Muscle of back (tissue), 13 donors: ENCODE measurements at places on chromosomes 6 and 20.

DNA sequence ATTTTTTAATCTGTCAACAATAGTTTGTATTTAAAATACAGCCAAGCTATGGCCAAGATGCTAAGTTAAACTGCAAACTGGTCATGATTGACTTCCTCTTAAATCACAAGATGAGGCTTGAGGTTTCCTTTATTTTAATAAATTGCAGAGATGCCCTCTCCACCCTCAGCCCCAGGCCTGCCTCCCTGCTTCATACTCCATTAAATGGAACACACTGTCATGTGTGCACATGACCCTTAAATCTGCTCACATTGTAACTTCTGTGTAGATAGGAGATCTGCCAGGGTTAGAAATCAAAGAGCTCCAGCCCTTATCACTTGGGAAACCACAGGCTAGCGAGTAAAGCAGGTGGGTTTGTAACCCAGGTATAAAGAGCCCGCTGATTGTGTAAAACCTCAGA lies 20.8 kb downstream of the DUSP22 start:
- no peak for DNase-seq

- DNase-seq = no peak
Measured at GRCh38 chr6:83893024-83893423, 33.5 kb downstream of the CYB5R4 start.

DNA sequence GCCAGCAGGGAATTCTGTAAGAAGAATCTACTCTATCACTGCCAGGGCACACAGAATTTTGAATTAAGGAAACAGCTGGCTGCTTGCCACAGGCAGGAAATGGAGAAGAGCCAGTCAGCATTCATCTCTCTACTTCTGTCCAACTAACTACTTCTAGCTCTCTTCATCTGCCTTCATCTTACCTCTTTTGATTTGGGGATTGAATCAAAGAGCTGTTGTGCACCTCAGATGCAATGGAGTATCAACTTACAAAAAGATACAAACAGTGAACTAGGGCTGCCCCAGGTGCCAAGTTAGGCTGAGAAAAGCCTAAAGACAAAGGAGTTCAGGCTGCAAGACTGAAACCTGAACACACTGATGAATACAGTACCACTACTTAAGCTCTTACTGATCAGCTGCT lies 82.0 kb downstream of the PTPRK start:
- no peak for DNase-seq

GRCh38 chr20:56722042-56722441 lies 92.9 kb downstream of the TFAP2C start:
- peak; percentile 28 for DNase-seq

DNA sequence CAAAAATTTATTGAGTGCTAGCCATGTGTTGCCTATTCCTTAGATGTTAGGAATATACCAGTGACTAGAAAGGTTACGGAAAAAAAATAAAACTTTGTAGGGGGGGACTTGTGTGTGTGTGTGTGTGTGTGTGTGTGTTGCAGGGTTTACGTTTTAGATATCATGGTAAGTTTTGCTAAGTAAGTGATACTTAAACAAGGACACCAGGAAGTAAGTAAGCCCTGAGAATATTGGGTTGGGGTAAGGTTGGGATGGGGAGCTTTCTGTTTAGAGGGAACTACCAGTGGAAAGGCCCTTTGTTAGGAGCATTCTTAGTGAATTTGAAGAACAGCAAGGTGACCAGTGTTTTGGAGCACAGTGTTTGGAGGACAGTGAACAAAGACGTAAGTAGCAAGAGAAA lies 30.3 kb downstream of the NCOA3 start:
- no peak for DNase-seq

DNA sequence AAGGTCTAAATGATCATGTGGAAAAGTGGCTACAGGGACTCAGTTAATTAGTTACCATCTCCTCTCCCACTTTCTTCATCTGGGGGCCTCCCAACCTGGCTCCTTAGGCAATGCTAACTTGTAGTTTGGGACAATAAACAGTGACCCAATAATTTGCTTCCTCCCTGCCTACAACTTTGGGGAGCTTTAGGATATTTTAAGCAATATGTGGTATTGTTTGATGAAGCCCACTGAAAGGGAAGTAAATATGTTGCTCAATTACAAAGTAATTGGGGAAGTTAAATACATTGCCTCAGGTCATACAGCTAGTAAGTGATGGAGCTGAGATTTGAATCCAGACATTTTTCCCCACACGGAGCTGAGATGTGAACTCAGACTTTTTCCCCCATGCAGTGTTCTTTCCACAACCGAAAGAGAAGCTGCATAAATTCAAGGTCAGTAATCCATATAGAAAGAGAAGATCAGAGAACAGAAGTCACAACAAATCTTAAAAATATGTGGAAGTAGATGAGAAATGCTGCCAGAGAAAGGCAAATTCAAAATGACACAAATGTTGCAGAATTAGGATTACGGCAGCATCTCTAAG lies 26.6 kb downstream of the ZHX3 start:
- DNase-seq = no peak

DNA sequence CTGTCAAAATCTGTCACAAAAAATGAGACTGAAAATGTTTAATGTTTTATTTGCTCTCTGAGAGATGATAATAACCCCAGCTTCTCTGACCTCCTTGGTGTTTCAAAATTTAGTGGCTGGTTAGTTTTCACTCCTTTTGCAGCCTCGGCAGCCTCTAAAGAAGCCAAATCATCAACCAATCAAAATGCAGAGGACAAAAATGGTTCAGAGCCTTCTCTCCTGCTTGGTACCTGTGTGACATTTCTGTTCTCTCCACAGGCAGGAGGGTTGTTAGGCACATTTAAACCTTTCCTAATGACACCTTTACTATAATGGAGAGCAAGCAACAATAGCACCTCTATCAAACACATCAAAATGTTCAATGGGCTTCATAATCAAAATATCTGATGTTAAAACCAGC lies 375.5 kb downstream of the HACE1 start:
- DNase-seq = no peak

DNA sequence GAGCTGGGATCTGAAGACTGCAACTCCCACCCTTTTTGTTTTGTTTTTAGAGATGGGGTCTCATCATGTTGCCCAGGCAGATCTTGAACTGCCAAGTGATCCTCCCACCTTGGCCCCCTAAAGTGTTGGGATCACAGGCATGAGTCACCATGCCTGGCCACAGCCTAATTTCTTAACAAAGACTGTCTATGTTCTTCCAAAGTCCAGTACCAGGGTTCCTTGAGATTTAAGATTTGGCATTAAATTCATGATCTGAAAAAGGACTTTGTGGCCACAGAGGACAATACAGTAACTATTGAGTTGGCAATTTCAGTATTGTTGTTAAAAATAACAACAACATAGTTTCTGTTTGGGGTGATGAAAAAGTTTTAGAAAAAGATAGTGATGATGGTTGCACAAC lies 28.7 kb upstream of the BEND3 start:
- DNase-seq = no peak

GRCh38 chr6:166462461-166463135 lies 79.9 kb upstream of the MPC1 start:
- DNase-seq = no peak

DNA sequence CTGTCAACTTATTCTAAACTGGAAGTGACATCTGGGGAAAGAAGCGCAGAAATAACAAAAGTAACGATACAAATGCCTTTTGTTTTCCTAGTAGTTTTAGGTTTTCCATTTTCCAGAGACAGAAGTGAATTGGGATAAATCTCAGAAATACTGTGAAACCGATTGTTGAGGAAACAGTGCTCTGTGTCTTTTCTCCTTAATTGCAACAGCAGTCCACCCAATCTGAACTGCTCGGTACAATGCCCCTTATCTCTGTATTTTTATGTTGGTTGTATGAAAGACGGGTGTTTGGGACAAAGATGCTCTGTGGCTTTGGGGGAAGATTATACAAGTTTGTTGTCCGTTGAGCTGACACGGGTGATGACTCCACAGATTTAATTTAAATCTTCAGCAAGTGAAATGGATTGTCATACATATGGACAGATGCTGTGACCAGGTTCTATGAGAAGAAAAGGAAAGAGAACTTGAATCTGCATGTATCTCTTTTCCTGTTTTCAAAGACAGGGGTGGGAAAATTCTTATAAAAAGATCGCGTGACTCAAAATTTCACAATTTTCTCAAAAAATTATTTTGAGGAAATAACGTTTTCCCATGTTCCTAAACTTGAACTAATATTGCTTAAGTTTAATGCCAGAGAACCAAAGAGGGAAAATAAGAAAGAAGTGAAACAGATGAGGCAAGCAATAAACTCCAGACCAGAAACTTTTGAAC lies 41.2 kb downstream of the SASH1 start:
- DNase-seq = no peak

GRCh38 chr20:36349384-36350170 lies 43.4 kb downstream of the DLGAP4 start:
- DNase-seq = no peak

DNA sequence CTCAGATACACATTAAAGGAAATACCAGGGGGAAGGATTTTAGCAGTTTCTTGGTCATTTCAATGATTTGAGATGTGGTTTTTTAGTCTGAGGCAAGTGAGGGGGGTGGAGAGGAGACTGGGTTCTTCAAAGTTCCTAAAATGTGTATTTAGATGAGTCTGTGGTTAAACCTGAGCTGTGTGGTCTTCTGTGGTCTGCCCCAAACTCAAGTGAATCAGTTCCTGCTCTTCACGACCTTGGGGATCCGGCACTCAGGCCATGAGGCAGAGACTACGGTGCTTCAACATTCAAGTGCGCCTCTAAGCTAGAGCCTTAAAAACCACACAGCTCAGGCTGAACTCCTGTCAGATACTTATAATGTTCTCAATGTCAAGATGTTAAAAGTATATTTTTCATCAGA lies 406.7 kb downstream of the LMBRD1 start:
- no peak for DNase-seq

DNA sequence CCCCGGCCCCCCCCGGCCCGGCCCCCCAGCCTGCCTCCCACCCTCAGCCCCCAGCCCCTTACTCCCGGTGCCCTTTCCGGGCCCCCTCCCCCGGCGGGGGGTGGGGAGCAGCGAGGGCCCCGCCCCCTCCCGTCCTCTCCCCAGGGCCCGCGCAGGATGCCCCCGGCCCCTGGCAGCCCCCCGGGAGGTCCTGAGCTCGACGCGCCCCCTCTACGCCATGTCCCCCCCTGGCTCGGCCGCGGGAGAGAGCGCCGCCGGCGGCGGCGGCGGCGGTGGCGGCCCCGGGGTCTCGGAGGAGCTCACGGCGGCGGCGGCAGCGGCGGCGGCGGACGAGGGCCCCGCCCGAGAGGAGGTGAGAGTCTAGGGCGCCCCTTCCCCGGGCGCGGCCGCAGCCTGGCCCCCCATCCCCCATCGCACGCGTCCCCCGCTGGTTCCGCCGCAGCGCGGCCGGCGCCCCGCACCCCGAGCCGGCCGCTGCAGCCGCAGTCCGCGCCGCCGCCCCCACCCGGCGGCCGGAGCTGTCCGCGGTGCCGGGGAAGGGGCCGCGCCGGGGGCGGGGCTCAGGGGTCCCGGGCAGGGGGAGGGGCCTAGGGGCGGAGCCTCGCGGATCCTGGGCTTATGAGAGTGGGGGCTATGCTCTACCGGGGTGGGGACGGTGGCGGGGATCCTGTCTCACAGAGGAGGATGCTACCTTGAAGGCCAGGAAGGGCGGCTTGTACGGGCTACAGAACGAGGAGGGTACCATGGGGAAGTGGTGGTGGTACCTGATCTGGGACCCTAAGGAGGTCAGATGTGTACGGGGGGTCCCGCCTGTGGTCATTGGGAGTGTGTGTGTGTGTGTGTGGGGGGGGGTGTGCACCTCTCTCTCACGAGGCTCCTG lies 516 bp downstream of the TMEM151B start:
- no peak for DNase-seq

GRCh38 chr20:32672394-32672981 lies 1.3 kb downstream of the C20orf203 start:
- DNase-seq = no peak
